Immature natural killer cell (primary cell): ENCODE measurements at places on chromosomes 13 and 19.

GRCh38 chr13:44243198-44243857, 130.3 kb upstream of the SERP2 start:
- peak; percentile 17 for DNase-seq

DNA sequence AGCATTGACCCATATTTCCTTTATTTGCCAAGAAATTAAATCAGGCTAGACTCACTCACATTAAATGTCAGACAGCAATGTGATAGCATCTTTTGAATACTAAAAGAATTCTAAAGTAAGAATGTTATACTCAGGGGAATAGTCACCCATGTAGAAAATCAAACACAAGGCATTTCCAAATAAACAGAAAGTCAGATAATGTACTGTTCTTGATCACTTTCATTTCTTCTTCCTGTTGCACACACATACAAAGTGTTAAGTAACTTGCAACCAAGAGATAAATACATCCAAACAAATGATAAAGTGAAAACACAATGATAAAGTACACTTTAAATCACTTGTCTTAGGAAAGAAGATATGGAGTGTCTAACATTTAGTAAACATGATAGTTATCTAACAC, 1366.6 kb upstream of the MIR17HG start:
- no peak for DNase-seq

GRCh38 chr19:4376028-4376670, 24.2 kb downstream of the SH3GL1 start:
- DNase-seq, result no peak

GRCh38 chr19:10452726-10453618, 32.6 kb downstream of the PDE4A start:
- DNase-seq, result no peak

GRCh38 chr13:106047859-106048258, 487.6 kb downstream of the EFNB2 start:
- DNase-seq, result no peak

- DNase-seq, result peak; percentile 54
Measured at GRCh38 chr13:29935309-29935981, 85.0 kb upstream of the UBL3 start.

DNA sequence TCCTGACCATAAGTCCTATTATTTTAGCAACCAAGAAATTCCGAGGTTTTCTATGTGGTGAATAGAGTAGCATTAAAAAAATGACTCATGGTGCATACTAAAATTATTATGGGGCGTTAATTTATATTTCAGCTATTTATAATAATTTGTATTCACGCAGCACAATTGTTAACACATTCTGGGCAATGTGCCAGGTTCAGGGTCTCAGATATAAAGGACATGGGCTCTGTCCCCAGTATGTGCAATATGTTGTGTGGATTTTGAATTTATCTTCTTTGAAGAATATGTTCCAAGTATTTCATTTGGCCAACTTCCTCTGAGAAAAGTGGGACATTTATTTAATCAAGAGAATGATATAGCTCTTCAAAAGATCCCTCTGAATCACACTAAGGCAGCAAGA, 1434.7 kb upstream of the PRR20A start:
- no peak for DNase-seq

GRCh38 chr19:33621811-33622504, at the start of gene CHST8:
CHST8 (plus strand) TSS chr19:33621953; CDS start chr19:33689262, 67,309 bp downstream.
- DNase-seq, result no peak

- peak; percentile 23 for DNase-seq
Measured at GRCh38 chr19:4557971-4558941, 1.2 kb downstream of the SEMA6B start.

DNA sequence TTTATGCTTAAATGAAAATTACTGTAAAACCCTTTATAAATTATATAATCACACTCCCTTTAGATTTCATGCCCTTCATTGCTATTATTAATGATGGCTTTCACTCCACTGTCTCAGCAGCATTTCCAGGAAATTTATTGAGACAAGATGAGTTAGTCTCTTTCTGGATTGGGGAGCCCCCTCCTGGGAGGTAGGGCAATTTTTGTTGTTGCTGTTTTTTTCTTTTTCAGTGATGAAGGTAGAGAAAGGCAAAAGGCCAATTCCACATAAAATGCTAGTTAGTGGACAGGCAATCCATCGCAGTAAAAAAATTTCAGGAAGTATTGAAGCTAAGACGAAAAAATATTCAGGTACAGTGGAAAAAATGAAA, 80.2 kb downstream of the TEX26 start:
- no peak for DNase-seq

DNA sequence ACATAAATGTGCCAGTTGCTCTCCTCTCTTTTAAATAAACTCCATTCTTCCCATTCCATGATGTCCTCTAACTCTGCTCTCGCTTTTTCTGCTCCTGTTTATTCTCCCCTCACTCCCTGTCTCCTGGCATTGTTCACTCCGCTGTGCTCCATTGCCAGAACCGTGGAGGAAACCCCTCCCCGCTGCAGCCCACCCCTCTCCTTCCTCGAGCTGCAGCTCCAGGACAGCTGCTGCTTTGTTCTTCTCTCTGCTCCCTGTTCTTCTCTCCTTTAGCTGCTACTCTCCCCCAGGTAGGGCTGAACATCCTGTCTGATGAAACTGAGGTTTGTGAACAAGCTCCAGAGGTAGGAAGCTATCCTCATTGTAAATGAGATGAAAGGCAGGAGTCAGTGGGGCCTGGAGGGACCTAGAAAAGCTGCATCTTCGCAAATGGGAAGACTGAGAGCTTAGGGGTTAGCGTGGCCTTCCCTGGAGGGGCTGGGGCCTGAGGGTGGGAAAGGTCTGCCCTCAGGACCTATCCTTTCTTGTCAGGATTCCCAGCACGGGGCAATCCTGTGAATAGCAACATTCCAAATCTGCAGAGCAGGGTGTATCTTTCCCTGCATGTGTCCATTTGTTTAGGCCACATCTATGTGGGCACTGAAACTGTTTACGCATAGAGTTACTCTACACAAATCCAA, 243.7 kb downstream of the DNAJC15 start:
- no peak for DNase-seq

DNA sequence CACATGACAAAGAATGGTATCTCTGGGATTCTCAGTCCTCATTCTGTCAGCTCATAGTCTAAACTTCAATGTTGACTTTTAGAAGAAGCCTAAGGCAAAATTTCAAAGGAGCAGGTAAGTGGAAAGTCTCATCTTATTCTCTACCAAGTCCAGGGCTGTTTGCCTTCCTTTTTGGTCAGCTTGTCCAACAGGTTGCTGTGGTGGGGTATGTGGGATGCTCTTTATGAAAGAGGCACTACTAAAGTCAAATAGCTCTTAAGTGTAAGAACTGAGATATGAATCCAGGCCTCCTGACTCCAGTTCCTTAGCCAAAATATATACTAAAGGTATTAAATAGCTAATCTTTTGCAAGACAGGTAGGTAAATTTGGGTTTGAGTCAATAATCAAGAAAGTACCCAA, 540.6 kb upstream of the SPRY2 start:
- no peak for DNase-seq

GRCh38 chr13:110105136-110105535, 201.8 kb downstream of the COL4A1 start:
- no peak for DNase-seq

DNA sequence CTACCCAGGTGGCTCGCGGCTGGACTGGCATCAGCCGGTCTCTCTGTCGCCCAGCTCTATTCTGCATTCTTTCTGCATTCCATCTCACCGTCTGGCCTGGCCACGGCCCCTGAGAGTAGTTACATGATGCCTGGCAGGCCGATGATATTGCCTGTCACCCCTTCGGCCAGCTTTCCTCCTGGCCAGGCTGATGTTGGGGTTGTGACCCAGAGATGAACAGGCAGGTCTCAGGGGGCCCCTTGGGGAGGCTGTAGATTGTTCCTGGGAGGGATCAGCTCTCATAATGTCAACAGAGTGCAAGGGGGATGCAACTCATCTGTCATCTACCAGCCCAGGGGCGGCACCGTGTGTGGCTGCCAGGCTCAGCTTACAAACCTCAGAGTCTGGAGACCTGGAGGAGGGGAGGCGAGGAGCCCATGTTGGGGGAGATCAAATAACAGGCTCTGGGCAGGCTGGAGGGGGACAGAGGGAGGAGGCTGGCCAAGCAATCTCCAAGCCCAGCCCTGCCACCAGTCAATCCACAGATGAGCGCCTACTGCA, 13.6 kb upstream of the FBXO17 start:
- DNase-seq, result no peak

GRCh38 chr13:100392709-100393630, 195.6 kb downstream of the GGACT start:
- DNase-seq, result no peak

DNA sequence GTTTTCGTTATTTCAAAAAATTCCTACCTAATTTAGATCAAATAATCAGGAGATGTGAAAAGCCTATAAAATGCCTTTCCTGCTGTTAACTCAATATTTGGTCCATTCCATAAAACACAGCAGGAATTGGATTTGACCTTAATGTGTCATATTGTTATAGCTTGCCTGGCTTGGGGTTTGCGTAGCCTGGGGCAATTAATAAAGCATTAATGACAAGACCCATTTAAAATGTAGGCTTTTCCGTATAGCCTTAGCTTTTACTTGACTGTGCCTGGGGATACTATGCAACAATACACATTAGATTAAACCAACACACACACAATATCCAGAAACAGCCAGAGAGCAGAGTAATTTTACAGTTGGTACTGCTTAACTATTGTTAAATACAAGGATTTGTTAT, 117.2 kb upstream of the MAB21L1 start:
- no peak for DNase-seq

DNA sequence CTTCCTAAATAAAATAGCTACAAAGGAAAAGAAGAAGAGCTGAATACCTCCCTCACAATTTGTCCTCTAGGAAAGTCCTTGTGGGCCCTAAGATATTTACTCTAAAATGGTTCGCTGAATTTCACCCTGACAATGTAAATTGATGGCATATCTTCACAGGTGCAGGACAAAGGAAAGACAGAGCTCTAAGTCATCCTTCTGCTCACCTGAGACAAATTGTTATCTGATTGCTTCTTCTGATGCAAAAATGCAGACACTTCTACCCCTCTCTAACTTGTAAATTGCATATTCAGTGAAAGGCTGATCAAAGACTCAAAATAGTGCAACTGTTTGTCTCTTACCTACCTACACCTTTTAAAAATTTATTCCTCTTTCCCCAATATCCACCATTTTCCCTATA, 747.2 kb upstream of the PRR20A start:
- DNase-seq, result no peak

- no peak for DNase-seq
Measured at GRCh38 chr19:776549-776948, 20.7 kb upstream of the PTBP1 start.

DNA sequence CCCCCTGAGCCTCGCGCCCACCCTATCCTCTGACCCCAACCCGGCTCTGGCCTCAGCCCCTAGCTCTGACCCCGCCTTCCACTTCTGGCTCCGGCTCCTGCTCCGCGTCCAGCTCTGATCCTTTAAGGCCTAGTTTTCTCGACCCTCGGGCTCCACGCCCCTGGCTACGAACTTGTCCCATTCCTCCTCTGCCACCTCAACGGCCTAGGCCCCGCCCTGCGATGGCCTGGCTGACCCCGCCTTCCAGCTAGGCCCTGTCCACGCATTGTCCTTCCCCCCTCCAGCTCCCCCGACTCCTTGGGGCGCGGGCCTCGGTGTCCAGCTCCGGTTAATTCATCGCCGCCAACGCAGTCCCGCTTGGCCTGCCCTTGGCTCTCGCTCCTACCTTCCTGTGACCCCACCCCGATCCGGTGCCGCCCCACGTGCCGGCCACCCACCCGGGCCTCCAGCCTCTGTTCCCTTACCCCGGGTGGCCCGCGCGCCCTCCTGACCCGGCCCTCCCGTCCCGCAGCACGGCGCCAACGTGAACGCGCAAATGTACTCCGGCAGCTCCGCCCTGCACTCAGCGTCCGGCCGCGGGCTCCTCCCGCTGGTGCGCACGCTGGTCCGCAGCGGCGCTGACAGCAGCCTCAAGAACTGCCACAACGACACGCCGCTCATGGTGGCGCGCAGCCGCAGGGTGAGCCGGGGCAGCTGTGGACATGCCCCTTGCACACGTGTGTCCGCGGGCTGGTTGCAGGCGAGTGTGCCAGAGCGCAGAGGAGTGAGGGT, 9.4 kb downstream of the BCL3 start:
- DNase-seq, result no peak

DNA sequence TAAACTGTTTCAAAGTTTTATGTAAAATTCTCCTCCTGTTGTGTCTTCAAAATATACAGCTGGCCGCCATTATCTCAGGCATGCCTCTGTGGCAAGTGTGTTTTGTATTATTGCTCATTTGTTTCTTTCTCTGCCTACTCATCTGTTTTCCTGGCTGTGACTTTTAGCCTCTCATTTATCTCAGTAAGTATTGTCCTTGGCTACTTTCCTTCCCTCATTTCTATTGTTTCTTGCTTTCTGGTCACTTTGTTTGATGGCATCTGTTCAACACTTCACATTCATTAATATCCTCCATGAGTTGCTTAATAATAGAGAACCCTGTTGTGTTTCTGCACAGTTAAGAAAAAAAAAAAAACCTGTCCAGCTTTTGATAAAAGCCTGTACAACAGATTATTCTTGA, 869.4 kb downstream of the PCDH17 start:
- DNase-seq, result no peak

- peak; percentile 82 for DNase-seq
Measured at GRCh38 chr19:41570639-41571112, 5.3 kb upstream of the CEACAM21 start.

DNA sequence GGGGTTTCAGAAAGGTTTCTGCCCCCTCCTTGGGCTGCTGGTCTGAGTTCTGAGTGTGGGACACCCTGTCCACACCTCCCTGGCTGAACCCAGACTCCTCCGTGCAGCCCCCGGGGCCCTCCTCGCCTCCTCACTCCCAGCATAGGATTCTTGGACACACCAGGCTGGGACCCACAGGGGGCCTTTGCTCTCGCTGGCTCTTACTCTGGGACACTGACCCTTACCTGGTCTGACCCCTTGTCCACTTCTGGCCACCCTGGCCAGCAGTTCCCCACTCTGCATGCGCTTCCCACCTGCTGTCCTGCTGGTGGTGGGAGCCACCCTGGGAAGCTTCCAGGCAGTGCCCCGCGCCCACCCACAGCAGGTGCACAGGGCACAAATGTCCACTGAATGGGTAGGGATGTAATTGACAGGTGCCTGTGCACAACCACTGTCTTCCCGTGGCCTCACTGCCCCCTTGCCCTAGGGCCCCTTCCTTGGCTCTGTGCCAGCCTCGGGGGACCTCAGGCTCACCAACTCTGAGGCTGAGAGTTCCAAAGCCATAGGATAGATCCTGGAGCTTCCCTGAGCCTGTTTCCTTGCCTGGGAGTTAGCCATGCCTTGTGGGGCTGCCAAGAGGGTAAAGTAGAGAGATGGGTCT, 7.0 kb upstream of the SLC25A42 start:
- DNase-seq, result no peak

GRCh38 chr13:33191425-33192210, 93.9 kb downstream of the STARD13 start:
- no peak for DNase-seq

DNA sequence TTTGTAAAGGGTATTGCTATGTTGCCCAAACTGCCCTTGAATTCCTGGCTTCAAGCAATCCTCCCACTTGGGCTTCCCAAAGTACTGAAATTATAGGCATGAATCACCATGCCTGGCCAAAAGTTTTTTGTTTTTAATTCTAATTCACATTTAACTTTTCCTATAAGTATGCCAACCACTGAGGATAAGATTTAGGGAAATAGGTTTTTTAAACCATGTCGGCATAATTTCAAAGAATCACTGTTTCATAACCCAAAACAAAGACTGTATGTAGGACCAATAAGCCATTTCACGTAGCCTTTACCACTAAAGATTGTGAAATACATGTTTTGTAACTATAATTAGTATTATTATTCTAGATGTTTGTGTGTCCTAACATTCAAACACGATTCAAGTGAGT, 8.2 kb downstream of the ZDHHC20 start:
- DNase-seq, result no peak
